ENCODE measurements at places on chromosomes 5 and 9.

- no peak for DNase-seq
These were observed 81.0 kb downstream of the ARHGEF28 start for GRCh38 chr5:73706963-73707362.

- DNase-seq, result no peak
These were observed 407.4 kb upstream of the TLE4 start for GRCh38 chr9:79164406-79164805.

GRCh38 chr9:112754578-112754977 is 4.0 kb downstream of the SNX30 start:
- DNase-seq, result no peak

GRCh38 chr9:7613931-7614330 is 185.6 kb downstream of the DMAC1 start:
- DNase-seq, result no peak

- no peak for DNase-seq
These were observed 10.4 kb downstream of the TRIM14 start for GRCh38 chr9:98108531-98109031.

- no peak for DNase-seq
These were observed 502.6 kb downstream of the IRX1 start for GRCh38 chr5:4098226-4098625.

GRCh38 chr5:16756692-16757091 is 139.9 kb upstream of the RETREG1 start:
- DNase-seq, result no peak

- DNase-seq, result no peak
These were observed 44.1 kb upstream of the GALNT10 start for GRCh38 chr5:154146409-154146808.

DNA sequence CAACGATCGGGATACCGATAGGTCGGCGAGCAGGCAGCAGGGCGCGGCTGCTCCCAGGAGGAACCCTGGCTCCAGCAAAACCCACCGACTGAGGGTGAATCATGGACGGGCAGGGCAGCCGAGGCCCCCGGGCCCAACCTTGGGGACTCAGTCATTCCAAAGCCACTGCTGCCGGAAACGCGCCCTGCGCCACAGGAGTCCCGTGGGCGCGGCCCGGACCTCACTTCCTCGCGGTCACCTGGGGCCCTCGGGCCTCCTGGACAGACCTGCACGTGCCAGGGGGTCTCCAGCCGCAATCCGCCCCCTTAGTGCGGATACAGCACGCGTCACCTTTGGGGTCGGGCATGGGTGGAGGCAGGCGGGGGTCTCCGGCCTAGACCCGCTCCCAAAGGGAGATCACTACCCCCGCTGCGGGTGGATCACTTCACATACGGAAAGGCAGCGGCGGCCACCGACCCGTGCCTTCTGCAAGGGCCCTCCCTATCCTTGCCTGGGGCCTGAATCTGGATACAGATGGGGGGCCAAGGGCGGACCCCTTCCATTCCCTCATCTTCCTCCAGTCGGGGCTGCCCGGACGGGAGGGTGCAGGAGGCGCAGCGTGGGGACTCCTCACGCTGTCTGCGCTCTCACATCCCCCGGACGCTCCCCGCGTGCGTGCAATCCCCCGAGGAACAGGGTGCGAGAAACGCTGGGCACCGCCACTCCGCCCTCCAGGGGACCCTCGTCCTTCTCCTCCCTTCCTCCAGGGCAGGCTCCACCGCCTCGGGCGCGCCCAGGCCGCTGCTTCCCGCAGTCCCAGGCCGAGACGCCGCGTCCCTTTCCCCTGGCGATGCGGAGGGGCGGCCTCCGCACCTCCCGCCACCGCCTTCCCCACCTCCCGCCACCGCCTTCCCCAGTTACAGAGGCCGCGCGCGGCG is 586 bp downstream of the TXN start:
- DNase-seq, result no peak

DNA sequence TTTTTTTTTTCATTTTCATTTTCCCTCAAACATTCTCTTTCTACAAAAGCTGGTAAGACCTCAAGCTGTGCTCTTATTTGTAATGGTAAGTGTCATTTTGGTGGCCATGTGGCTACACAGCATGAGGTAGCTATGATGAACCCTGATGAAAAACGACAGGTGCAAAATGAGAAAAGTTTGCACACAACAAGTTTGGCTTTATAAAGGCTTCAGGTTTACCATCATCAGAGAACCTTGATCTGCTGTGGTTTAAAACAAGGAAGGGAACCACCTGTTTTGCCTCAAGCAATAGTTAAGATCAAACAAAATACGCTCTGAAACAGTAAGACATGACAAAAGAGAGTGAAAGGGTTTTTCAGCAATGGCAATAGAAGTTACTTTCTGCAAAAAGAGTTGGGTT is 1124.6 kb upstream of the ACO1 start:
- DNase-seq, result no peak

GRCh38 chr5:102295534-102296177 is 428 bp downstream of the SLCO4C1 start:
- DNase-seq, result no peak

- DNase-seq, result no peak
These were observed 39.4 kb downstream of the HOMER1 start for GRCh38 chr5:79474367-79475151.

DNA sequence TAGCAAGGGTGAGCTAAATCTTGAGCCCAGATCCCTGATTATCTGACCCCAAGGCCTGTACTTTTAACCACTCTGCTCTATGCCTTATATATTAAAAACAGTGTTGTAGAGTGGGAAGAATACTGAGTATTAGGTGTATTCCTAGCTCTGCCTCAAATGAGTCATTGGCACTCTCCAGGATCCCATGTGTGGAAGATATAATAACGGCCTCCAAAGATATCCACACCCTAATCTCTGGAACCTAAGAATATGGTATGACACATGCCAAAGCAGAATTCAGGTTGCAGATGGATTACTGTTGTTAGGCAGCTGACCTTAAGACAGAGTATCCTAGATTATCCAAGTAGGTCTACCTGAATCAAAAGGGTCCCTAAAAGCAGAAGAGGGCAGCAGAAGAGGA is 110.8 kb downstream of the ADRB2 start:
- DNase-seq, result no peak

Data from DMS79 (cell line).